ENCODE measurements at places on chromosomes 16 and 17.

DNA sequence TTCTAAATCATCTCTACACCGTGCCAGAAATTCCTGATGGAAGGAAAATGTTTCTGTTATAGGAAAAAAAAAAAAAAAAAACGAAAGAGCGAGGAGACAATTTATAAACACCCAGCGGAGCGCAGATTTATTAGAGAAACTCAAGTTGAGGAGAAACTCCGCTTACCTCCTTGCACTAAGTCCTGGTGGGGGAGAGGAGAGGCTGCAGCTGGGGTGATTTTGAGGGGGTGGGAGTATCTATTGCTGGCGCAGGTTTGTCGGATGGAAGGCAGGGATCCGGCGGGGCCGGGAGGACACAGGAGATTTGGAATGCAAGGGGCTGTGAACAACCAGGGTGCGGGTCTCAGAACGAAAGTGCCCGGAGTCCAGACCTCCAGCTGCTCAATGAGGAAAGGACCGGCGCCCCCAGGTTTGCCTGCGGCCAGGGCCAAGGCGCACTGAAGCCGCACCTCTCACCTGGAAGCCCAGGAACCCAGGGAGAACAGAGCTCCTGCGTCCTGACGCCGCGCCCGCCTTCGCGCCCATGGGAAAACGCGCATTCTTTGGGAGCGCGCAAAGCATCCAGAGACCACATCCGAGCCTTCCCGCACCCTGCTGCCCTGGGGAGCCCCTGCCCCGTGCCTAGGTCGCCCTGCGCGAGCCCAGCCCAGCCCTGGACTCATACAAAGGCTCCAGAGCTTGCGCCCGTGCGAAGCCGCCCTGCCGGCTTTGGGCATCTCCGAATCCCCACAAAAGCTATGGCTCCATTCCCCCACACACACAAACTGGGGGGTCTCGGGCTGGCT is 2.6 kb upstream of the HOXB8 start:
- DNase-seq = no peak

GRCh38 chr16:14378689-14379467 is 251.2 kb downstream of the PARN start:
- DNase-seq = no peak

DNA sequence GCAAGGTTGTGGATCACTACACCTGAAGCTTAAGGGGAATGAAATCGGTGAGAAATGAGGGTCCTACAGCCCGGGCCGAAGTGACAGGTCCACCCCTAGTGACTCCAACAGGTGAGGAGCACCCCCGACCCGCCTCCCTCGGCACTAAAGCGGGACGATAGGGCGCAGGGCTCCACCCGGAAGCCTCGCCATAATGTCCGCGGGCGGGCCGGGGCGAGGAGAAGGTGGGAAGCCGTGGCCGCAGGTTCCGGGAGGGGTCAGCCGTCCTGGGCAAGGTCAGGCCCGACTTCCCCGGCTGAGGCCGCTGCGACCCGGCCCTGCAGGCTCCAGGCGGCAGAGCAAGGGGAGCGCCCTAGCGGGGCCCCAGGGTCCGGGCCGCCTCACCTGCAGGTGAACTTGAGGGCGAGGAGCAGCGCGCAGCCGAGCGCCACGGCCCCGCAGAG is 543 bp downstream of the TXNDC11 start:
- DNase-seq = no peak

DNA sequence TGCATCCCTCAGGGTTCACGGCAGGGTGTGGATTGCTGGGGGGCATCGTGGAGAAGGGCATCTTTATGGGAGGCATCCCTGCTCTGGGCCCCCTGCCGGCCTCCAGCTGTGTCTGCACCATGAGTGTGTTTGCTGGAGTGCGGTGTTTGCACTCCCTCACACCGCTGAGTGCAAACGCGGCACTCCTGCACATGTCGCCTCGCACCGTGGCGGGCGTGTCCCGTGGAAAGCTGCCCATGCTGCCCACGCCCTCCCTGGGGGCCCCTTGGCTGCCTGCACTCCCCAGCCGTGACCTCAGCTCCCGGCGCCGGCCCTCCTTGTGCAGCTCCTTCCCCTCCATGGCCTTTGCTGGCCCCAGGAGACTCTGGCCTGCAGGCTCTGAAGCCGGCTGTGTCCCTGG is 74.6 kb upstream of the ZNF750 start:
- DNase-seq = no peak

DNA sequence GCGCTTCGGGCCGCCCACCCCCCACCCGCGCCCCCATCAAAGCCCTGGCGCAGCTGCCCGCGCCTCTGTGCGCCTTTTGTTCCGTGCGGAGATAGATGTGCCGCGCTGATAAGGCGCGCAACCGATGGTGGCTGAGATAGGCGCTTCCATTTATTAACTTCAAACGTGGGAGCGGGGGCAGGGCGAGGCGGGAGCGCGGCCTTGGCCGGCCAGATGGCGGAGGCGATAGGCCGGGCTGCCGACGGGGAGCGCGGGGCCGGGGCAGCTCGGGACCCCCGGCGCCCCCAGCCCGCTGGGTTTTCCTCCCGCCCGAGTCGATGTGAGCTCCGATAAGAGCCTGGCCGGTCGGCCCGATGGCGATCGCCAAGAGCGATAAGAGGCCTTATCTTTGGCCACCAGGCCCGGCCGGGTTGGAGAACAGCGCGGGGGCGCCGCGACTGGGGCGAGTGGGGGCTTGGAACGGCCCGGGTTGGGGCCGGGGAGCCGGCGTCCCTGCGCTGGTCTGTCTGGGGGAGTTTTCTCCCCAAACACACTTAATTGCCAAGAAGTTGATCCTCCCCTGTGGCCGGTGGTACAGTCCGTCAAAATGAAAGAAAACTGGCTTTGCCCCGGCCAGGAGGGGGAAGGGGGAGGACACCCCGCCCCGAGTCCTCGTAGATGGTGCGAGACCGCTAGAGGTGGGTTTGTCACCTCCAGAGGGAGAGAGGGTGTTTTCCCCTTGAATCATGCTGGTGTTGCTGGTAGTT is 2.7 kb downstream of the ZFPM1 start:
- no peak for DNase-seq

- DNase-seq = peak; percentile 62
Measured at GRCh38 chr16:84484579-84485254, 19.7 kb downstream of the MEAK7 start.

DNA sequence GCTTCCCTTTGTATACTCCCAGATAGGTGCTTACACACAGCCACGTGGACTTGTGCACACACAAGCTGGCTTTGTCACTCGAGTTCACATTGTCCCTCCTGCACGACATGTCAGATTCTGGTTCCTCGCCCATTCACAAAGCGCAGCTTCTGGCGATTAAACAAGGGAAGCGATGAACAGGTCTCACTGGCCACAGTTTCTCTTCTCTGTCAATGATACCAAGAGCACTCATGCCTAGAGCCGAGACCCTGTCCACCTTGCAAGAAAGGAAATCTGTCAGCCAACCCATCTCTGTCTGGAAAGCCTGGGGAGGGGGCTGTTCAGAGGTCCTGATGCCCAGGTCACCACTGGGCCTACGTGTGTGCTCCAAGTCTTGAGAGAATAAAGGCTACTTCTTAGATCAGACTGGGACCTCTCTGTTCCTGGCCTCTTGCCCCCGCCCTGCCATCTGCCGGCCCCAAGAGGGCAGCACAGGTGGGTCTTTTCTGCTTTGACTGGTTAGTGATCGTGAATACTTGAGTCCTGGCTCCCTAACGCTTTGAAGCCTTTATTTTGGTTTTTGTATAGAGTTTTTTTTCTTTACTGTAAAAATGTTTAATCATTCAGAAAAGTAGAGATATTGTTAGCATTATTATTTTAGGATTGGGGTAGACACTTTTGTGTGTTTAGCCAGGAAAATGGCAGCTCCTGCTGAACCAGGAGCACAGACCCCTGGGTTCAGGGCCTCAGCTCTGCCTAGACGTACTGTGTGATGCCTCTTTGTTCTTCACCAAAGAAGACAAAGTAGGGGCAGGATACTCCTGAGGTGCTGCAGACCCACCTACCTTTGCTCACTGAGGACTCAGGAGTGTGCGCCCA is 104.7 kb downstream of the MRM1 start:
- DNase-seq = no peak

GRCh38 chr17:48558057-48558830 is 13.3 kb upstream of the HOXB2 start:
- no peak for DNase-seq

GRCh38 chr17:37576281-37576680 is 32.9 kb downstream of the SYNRG start:
- no peak for DNase-seq

GRCh38 chr16:30893417-30893743 is 497 bp downstream of the BCL7C start:
- no peak for DNase-seq

- DNase-seq = no peak
Measured at GRCh38 chr16:54282202-54282927, 4.2 kb downstream of the IRX3 start.

DNA sequence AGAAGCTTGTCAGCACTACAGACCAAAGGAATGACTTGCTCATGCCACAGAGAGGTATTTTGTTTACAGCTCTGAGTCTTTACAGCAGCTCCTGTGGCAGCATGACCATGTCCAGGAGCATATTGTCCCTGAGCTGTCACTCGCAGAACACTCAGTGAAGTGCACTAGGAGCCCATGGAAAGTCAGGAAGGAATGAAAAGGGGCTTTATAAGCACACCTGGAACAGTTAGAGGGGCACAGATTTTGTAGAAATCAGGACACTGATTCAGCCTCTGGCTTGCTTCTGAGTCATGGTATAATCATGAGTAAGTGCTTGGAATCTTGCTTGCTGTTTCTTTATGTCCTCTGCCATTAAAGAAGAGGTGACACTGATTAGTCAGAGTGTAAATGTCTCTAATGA is 41.0 kb downstream of the TADA2A start:
- DNase-seq = no peak

DNA sequence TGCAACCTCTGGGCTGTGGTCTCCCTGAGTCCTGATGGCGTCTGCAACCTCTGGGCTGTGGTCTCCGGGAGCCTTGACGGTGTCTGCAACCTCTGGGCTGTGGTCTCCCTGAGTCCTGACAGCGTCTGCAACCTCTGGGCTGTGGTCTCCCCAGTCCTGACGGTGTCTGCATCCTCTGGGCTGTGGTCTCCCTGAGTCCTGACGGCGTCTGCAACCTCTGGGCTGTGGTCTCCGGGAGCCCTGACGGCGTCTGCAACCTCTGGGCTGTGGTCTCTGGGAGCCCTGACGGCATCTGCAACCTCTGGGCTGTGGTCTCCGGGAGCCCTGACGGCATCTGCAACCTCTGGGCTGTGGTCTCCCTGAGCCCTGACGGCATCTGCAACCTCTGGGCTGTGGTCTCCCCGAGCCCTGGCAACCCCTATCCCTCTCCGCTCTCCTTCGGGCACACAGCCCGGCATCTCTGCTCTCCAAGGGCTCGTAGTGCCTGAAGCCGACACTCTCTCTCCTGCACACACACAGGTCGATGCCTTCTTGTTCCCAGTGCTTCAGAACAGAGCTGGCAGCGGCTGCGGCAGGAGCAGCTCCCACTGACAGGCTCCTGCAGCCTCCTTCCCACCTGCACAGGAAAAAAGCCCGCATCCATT is 45.6 kb downstream of the METRNL start:
- no peak for DNase-seq

DNA sequence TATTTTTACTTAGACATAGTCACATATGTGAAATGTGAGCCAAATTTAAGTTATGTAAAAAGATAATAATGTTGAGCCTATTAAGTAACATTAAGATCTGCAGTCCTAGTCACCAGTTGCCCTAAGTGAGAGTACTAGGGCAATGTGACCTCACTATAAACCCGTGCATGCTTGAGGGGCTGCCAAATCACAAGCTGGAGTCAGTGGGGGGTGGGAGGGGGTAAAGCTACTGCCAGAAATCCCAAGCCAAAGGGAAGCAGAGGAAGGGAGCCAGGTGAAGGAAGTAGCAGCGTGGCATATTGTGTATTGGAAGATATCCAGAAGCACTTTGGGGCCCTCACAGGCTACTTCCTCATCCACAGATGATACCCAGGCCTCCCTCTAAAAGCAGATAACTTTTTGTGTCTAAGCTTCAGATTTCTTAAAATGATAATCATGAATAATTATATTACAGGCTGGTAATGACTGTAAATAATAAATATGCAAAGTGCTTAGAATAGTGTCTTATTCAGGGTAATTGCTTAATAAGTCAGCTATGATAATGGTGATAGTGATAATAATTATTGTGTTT is 134.1 kb downstream of the CA10 start:
- no peak for DNase-seq

DNA sequence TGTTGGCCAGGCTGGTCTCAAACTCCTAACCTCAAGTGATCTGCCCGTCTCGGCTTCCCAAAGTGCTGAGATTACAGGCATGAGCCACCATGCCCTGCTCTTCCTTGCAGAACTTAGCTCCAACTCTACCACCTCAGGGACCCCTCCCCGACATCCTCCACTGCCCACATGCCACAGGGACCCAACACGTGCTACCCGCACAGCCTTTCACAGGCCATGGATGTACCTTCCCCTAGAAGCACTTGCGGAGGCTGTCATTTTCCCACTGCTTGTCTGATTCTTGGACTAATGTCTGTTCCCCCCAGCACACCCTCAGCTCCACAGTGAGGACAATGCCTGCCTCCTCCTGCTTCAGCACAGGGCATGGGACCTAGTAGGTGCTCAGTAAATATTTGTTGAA is 147.4 kb downstream of the ZNF423 start:
- DNase-seq = no peak

- no peak for DNase-seq
Measured at GRCh38 chr17:10051112-10051511, 146.0 kb upstream of the RCVRN start.

GRCh38 chr16:56362706-56363105 is 62.6 kb downstream of the AMFR start:
- no peak for DNase-seq

- DNase-seq = no peak
Measured at GRCh38 chr17:46167826-46168569, 25.2 kb downstream of the KANSL1 start.

DNA sequence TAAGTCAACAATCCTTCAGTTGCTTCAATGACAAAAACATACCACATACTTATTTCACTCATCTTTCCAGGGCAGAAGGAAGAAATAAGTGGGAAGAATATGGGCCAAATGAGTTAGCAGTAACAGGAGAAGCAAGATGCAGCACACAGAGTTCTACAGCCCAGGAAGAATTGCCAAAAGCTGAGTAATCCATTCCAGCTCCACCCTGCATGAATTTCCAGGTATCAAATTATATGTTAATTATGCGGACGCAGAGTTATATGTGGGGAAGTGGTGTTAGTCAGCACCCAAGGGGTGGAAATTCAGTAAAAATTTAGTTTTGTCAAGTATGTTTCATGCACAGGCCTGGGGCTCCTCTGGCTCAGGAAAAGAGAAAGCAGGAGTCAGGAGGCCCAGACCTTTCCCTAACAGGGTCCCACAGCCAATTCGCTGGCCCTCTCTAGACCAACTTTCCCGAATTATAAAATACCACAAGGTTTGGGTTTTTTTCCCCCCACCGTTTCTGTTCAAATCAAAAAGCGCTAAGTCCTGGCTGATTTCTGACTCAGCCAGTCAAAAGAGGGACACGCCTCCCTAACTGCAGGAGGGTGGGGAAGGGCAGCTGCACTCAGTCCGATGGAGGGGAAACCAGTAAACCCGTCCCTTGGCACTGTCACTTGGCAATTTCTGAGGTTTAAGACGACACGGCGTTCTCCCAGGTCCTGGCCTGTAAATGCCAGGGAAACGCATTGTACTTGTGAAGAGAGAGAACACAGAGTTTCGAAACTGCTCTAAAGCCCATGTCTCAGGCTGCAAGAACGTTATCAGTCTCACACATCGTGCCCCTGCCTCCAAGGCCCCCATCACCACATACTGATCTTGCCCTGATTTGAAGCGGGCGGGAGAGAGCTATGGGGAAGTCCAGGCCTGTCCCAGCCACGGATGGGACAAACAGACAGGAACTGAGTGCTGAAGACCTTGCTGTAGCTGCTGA is 58.1 kb downstream of the ZFHX3 start:
- no peak for DNase-seq

- no peak for DNase-seq
Measured at GRCh38 chr17:78425429-78425828, 47.0 kb downstream of the PGS1 start.

GRCh38 chr17:75266316-75267152 is 4.5 kb downstream of the MIF4GD start:
- DNase-seq = no peak
